ENCODE measurements at places on chromosomes 12 and 14. TPM values are rescaled to one million over a fixed set of nuclear protein-coding genes. Genes with fewer than 3 reads are reported as not detected.

- no peak for DNase-seq
Observed at GRCh38 chr12:12017798-12018197, 52.9 kb upstream of the BCL2L14 start.

DNA sequence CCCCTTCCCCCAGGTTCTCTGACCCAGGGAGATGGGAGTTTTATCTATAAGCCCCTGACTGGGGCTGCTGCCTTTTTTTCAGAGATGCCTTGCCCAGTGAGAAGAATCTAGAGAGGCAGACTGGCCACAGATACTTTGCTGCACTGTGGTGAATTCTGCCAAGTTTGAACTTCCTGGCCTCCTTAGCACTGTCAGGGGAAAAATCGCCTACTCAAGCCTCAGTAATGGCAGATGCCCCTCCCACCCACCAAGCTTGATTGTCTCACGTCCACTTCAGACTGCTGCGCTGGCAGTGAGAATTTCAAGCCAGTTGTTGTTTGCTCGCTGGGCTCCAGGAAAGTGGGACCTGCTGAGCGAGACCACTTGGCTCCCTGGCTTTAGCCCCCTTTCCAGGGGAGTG, 31.7 kb downstream of the KLRK1 start:
- DNase-seq, result no peak

GRCh38 chr12:41061192-41061591, 126.9 kb upstream of the PDZRN4 start:
- no peak for DNase-seq

Gene RERG
- total RNA-seq, result 72.8 TPM

Gene M6PR
- 66.2 TPM for total RNA-seq

Gene FOXA1
- total RNA-seq, result not detected

Gene HHIPL1
- 4.3 TPM for total RNA-seq

All from sigmoid colon (tissue), 7 donors.